Adrenal gland (tissue), 19 donors: ENCODE measurements at places on chromosomes 12 and 14.

- DNase-seq = no peak
Measured at GRCh38 chr12:122159882-122160281, 14.1 kb downstream of the IL31 start.

DNA sequence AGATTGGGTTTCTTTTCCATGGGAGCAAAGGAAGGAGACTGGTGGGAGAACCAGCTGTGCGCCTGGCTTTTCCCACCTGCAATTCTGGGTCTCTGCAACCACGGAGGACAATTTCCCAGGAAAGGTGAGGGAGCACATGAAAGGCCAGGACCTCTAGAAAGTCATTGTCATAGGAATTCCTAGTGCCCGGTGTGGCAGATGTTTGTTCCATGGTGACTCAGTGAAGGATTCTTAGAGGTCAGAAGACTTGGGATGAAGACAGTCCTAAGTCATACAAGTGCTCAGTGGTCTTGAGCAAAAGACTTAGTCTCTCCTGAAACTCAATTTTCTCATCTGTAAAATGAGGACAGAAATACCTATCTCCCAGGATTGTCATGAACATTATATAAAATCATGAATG, 51.3 kb downstream of the KCNA5 start:
- no peak for DNase-seq

GRCh38 chr14:68081489-68081888, 261.9 kb downstream of the RAD51B start:
- no peak for DNase-seq

DNA sequence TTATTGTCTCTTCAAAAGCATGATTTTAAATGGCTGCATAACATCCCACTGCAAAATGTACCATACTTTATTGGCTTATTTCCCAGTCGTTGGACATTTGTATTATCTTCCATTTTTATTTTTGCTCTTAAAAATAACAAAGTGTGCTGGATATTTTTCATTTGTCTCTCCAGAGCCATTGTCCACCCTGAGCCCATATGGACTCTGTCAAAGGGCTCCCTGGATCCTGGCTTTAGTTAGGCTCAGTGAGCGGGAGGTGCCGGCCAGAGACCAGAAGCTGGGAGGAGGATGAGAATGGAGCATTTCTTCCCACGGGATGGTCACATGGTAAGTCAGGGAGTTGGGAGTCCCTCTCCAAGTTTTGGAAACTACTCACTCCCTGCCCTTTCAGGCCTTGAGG, 296.9 kb downstream of the NUAK1 start:
- no peak for DNase-seq
